M059J (cell line): ENCODE measurements at places on chromosomes 7 and 10.
A peak's percentile ranks its signal among the peaks of the same experiment; 100 is the strongest.

DNA sequence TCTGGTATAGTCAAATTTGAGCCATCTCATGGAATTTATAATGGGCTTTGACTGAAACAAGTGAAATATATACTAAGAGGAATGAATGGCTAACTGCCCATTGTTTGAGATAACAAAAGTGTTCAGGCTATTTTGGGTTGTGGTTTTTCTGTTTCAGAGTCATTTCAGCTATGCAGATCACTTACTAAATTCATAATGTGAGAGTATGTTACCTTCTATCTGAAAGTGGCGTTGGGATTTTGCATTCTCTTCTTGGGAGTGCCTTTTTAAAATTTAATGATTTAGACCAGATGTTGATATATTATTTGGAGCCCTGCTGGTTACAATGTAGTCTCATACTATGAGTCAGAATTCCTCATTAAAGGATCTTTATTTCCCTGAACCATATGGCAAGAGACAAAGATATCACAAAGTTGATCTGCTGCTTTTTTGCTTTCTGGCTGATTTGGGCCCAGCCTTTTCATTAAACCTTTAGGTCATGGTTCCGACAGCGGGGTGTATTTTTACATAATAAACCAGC, 10.4 kb downstream of the VCL start:
- DNase-seq, result peak; percentile 74

GRCh38 chr7:26216049-26216448, 14.5 kb downstream of the CBX3 start:
- DNase-seq, result no peak

DNA sequence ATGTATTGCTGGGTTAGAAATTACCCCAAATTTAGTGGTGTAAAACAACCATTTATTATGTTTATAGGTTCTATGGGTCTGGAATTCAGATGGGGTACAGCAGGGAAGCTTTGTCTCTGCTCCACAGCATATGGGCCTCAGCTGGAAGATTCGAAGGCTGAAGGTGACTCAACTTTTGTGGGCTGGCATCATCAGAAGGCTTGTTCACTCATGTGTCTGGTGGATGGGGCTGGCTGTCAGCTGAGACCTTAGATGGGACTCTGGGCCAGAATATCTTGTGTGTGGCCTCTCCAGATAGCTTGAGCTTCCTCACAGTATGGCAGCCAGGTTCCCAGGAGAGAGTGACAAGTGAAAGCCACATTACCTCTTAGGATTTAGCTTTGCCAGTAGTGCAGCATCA, 45.9 kb downstream of the ZNF503 start:
- DNase-seq, result peak; percentile 13

DNA sequence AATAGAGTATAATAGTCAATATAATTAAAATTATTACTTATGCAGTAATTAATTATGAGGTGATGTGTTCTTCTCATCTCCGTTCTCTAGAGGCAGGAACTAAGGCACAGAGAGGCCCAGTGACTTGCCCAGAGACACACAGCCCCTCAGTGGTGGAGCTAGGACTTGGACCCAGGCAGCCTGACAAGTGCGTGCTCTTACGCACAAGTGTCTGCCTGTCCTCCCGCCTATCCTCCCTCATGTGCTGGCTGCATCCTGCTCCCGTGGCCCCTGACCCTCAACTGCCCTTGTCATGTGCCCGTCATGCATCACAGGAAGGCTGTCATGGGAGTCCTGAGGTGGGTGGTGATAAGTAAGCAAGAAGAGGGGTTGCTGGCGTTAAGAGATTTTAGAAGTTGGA, 14.3 kb downstream of the IL2RA start:
- no peak for DNase-seq

GRCh38 chr7:54664235-54665228, 94.5 kb downstream of the SEC61G start:
- DNase-seq, result peak; percentile 9

GRCh38 chr10:128147064-128147463, 20.8 kb upstream of the MKI67 start:
- DNase-seq, result no peak

- DNase-seq, result no peak
These were observed 823.5 kb upstream of the POM121L12 start for GRCh38 chr7:52211930-52212329.

GRCh38 chr10:106866244-106866845, 298.2 kb downstream of the SORCS1 start:
- no peak for DNase-seq
